ENCODE measurements at places on chromosomes 3 and 15.

- DNase-seq: no peak
These were observed 464.9 kb downstream of the MFSD1 start for GRCh38 chr3:159266779-159267178.

DNA sequence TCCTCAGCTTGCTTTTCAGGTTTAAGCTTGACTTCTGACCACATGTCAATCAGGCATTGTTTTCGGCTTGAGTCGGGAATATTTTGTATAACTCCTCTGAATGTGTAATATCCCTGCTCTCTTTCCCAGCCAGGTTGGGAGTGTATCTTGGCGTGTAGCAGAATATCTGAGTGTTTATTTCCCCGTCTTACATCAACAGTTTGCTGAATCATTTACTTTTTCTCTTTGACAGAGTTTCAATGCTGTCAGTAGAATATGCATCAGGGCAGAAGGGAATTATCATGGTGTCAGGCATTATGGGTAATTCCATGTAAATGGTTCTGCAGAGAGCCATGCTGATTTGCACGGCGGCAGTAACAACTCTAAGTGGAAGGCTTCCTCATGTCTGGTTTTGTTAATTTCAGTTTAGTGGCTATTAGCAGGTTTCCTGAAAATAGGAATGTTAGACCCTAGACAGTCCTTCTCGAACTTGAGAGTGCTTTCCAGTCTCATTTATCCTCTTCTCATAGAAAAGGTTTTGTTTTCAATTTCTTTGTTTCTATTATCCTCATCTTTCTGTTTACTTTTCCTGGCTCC is 566.3 kb downstream of the AGBL1 start:
- no peak for DNase-seq

- DNase-seq: no peak
These were observed 221.0 kb upstream of the TPM1 start for GRCh38 chr15:62821384-62822131.

- no peak for DNase-seq
These were observed 26.6 kb downstream of the MASP1 start for GRCh38 chr3:187264911-187265310.

DNA sequence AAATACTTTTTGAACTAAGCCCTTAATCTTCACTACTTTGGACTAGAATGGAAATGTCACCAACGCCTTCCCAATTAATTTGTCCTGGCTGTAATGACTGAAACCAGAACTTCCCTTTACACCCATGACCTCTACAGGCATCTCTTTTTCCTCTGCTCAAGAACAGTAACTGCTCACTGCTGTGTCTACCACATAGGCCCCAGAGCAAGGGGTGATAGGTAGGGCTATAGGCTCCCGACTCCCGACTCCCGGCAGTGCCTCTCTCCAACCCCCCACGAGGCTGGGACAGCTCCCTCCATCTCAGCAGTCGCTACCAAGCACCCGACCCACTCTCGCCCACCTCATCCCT is 384 bp upstream of the LEKR1 start:
- DNase-seq: no peak

DNA sequence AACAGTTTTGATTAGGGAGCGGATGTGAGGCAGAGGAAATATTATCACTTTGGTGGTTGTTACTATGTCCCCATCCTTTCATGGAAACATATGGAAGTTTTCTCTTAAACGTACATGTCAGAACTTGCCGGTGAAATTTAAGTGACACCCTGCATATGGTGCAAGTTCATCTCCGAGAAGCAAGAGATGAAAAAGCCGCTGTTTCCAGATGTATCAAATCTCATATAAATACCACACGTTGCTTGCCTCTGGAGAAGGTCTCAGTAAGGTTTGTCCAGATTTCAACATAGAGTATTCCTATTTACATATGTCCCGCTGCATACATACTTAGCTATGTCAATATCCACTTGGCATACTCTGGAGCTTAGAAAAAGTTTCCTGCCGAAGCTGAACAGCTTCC is 172.2 kb upstream of the ICE2 start:
- DNase-seq: no peak

- DNase-seq: no peak
These were observed 40.1 kb upstream of the PSMD6 start for GRCh38 chr3:64063207-64063982.

DNA sequence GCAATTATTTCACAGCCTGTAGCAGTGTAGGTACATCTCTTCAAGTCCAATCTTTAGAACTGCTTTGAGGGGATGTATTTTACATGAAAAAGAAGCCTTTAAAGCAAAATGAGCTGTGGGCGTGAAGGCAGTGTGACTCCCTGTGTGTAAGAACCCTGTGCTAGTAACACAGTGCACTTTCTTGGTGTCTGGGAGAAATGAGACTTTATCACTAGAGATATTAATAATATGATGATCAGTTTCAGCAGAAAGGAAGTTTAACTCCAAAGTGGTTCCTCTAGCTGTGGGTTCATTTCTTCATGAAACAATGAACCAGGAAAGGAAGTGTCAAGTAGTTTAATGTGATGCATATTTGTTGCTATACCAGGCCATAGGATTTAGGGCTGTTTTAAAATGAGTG is 41.5 kb downstream of the SLCO3A1 start:
- DNase-seq: no peak

DNA sequence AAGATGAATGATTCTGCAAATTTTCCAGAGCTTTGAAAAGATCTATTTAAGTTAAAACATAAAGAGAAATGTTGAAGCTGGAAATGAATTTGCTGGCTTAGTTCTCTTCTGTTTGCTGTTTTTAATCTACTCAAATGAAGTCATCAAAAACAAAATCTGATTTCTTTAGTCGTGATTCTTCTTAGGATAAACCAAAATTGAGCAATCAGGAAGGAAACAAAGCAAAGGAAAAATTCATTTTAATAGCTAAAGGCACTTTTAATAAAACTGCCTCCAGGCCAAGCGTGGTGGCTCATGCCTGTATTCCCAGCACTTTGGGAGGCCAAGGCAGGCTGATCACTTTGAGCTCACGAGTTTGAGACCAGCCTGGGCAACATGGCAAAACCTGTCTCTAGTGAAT is 91.2 kb downstream of the DUT start:
- DNase-seq: no peak

DNA sequence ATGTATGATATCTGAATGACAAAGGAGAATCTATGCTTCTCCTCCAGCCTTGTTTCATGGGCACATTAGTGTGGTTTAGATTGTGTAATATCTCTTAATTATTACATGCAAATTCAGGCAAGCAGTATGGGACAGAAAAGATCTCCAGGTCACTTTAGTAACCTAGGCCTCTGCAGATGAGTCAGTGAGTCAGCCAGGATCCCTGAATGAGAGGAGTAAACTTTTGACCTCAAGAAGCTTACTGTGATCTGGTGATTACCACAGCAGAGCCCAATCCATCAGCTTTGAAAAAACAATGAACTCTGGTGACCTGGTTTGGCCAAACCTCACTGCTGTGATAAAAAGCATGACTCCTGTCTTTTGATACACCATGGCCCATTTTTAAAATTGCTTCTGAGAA is 107.8 kb downstream of the LRRN1 start:
- DNase-seq: no peak

GRCh38 chr3:125461896-125462295 is 58.1 kb downstream of the SNX4 start:
- no peak for DNase-seq

DNA sequence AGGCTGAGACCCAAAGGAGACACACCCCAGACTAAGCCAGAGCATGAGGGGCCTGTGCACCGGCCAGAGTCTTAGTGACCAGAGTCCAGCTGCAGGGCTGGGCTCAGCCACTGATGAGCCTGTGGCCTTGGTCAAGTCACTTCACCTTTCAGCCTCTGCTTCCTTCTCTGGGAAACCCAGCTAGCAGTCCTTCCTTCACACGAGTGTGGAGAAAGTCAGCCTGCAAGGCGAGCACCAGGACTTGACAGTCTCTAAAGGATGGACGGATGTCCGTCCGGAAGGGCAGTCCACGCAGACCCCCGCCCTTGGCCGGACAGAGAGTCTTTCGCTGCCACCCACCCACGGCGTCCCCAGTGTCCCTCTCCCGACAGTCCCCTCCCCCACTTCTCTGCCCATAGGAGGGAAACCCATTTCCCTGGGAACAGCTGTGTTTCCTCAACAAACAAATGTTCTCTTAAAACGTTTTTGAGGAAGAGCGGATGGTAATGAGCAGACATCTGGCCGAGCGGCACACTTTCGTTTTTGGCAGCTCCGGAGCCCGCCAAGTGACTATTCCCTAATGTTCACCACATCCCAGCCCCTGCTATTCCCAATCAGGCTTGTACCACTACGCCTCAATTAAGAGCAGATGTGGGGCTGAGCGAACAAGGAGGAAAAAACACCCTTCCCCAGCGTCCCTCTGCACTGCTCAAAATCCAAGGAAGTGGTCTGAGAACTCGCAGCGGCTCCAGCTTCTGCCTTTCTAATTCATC is 129.1 kb upstream of the SMAD3 start:
- DNase-seq: peak; percentile 35

- DNase-seq: no peak
These were observed 59.5 kb upstream of the SLC6A11 start for GRCh38 chr3:10756546-10756945.

DNA sequence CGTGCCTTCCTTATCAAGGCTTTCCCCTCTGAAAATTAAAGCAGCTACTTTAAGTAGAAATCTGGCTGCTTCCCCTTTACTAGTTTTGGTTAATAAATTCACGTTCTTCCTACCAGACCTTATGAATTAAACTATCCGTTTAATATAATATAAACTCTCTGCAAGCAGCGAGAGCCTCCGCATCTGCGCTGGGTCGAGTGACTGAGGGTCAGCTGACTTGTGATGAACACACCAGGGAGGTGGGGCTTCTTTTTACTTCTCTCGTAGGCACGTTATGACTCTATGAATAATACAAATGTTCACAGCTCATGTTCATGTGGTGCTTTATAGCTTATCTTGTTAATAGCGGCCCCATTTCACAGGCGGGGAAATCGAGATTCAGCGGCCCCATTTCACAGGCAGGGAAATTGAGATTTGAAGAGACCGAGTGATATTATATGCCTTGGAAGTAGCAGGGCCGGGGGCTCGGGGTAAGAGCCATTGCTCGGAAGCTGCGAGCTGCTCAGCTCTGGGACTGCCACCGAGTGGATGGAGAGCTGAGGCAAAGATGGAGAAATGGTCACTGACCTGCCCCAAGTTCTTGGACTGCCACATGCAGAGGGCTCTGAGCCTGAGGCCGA is 8.3 kb downstream of the MUC4 start:
- no peak for DNase-seq

DNA sequence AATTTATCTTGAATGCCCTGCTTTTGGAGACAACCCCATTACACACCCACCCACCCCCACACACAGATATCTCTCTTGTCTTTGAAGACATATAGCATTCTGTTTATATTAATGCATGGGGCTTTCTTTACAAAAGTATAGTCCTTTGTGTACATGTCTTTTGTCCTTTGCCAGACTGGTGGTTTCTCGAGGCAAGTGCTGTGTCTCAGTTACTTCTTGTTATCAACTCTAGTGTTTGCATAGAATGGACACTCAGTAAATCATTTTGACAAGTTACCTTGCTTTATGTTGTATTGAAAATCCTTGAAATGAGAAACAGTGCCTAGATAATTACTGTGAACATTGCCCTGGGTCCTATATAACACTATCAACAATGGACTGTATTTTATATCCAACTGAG is 33.9 kb downstream of the KBTBD8 start:
- no peak for DNase-seq

- no peak for DNase-seq
These were observed 6.4 kb downstream of the C3orf52 start for GRCh38 chr3:112092496-112093179.

DNA sequence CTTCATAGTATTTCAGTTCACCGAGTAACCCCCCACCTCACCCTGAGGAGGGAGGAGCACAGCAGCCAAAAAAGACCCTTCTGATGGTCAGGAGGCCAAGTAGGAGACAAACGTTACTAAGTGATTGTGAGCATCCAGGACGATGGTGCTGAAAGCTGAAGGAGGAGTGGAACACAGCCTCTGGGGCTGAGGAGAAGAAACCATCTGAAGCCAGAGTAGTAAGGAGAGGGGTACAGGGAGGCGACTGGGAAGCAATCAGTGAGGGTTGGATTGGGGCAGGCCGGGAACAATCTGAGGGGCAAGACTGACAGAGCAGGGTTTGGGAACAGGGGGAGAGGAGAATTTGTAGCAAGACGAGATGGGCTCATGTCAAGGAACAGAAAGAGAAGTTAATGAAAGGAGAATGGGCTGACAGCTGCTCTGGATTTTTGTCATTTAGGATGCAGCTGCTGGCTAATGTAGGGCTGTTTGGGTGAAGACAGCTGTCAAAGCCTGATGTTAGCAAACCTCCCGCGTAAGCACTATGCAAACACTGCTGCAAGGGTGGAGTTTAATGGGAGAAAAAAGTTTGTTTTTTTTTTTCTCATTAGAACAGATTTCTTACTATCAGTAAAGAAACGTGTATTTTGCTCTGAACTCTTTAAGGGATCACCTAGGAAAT is 622.2 kb downstream of the EDEM1 start:
- no peak for DNase-seq

DNA sequence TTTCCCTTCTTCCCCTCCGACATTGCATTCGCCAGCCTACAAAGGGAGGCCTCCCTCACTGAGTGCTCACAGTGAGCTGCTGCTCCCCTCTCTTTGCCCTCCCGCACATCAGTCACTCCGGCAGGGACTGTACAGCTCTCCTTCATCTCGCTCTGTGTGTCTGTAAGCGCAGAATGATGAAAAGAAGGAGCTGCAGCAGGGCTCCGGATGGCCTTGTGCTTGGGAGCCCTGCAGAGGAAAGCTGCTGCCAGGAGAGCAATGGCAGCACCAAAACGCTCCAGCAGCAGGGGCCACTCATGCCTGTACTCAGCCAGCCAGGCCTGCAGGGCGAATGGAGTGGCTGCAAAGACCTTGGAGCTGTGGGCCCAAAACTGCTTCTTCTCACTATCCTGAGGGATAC is 107.0 kb upstream of the NSMCE3 start:
- no peak for DNase-seq

DNA sequence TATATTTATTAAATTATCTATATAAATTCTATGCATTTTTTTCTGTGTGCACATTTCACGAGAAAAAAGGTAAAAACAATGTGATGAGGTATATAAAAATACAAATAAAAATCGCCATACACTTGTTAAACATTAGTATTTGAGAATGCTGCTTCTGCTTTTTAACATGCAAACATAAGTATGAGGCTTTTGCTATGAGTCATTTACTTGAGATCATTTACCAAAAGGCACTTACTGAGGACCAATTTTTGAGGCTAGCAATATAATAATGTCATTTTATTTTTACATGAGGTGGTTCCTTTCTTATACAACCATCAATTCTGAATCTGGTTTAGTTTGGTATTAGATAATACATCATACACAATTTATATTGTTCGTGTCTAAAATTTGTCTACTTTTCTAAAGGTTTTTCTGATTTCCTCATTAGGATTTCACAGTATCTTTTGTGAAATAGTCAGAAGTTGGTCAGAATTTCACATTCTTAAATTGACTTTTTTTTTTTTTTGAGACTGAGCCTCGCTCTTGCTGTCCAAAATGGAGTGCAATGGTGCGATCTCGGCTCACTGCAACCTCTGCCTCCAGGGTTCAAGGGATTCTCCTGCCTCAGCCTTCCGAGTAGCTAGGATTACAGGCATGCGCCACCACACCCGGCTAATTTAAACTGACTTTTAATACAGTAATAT is 25.6 kb downstream of the DCUN1D1 start:
- no peak for DNase-seq

Data from BJ (cell line).